ENCODE measurements at places on chromosomes 1 and 21. TPM values are rescaled to one million over a fixed set of nuclear protein-coding genes. Genes with fewer than 3 reads are reported as not detected.

GRCh38 chr1:14923727-14924452 lies 229.7 kb upstream of the TMEM51 start:
- peak; percentile 85 for DNase-seq

DNA sequence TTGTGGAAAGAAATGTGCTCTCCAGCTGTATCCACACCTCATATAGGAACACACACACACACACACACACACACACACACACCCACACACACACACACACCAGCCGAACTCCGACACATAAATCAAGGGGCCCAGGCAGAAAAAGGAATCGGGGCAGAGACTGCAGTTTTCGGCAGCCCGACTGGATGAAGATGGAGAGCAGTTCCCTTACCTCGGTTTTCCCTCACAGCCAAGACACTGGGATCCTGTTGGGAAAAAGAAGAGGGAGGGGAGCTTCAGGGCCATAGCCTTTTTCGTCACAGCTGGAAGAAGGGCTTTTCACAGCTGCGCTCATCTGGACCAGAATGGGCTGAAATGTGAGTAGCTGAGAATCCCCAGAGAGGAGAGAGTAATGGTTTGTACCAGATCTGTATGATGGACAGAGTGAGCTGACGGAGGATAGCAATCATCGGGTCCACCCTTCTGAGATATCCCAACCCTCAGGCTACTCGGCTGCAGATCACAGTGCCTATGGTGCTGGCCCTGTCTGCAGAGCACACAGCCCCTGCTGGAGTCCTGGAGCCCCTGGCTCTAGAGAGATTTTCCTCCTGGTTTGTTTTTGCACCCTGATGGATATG lies 37.7 kb downstream of the PIK3C2B start:
- peak; percentile 81 for DNase-seq

FAM72D gene
- total RNA-seq, result 0.52 TPM

GRCh38 chr1:54007613-54008012 lies 10.4 kb downstream of the LDLRAD1 start:
- no peak for DNase-seq

GCSAML gene
- total RNA-seq, result 1.4 TPM

- DNase-seq, result no peak
Measured at GRCh38 chr1:93415296-93415695, 32.6 kb upstream of the FNBP1L start.

DNA sequence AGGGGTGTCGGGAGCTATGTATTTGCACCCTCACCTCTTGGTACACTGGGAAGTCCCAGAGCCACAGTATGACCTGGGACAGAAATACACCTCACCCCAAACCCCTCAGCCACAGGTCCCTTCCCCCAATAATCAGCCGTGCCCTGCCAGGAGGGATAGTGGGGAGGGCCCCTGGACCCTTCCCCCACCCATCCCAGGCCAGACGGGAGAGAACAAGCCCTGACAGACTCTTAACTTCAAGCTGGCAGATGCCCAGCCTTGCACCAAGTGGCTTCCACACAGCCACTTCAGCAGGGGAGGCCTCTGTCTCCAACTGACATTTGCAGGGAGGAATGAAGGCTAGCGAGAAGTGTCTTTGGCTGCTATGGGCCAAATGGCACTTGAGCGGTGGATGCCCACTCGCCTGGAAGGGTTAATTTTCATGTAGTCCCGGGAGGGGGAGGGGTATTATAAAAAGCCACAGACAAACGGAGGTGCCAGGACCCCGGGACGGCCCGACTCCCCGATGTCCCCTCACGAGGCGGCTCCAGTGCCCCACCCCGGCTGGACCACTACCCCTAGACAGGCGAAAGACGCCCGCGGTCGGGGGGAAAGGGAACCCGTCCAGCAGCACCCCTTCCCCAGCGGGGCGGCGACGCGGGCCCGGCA lies 495 bp downstream of the SYNC start:
- peak; percentile 58 for DNase-seq

DNA sequence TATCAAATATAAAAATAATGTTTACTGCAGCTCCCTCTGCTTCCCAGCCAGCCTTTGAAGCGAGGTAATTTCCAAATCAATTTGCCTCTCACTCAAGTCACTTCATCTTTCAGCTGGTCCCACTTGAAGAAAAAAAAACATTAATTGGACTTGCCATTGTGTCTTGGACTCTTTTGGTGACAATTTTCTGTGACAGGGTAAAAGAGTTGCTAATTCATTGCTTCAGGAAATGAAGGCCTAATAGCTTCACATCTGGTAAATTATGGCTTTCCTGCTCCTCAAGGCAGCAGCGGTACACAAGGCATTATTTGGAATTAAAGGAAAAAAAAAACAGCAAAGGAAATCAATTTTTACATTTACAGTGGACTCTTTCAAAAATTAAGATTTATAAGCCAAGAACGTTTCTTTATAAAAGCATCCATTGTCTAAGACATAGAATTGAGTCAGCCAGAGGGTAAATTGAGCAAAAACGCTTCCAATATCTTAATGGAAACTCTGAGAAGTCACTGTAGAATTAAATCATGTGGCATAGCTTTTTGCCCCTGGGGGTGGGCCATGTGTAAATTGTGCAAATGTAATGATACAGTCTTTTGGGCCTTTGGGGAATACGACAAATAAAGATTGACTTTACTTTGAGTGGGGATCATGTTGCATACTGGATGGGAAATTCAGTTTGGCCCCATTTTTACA lies 102.5 kb downstream of the LYPLAL1 start:
- DNase-seq, result no peak

- no peak for DNase-seq
Measured at GRCh38 chr1:85225624-85226380, 25.0 kb upstream of the SYDE2 start.

DNA sequence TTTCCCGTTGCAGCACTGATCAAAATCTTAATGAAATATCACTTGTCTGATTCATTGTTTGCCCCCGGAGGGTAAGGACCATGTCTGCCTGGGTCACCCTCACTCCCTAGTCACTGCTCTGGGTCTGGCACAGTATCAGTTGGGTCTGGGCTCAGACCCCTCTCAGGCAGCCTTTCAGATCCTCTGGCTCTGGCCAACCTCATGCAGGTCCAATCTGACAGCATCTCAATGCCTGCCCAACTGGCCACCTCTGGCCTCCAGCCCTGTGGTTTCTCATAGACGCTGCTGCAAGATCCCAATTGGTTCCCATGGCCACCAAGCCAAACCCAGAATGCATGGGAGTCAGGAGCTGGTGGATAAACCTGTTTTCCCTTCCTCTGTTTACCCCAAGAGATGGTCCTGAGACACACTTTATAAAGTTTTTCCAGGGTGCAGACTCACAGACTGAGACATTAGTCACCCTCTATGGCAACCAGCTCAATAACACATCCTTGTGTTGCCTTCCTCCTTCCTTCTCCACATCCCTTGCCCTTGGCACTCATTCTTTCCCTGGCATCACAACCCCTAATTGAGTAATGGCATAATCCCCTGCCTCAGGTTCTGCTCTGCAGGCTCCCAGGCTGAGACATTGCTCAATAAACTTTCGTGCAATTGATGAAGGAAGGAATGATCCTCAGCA lies 199.2 kb downstream of the GRIK3 start:
- no peak for DNase-seq

DNA sequence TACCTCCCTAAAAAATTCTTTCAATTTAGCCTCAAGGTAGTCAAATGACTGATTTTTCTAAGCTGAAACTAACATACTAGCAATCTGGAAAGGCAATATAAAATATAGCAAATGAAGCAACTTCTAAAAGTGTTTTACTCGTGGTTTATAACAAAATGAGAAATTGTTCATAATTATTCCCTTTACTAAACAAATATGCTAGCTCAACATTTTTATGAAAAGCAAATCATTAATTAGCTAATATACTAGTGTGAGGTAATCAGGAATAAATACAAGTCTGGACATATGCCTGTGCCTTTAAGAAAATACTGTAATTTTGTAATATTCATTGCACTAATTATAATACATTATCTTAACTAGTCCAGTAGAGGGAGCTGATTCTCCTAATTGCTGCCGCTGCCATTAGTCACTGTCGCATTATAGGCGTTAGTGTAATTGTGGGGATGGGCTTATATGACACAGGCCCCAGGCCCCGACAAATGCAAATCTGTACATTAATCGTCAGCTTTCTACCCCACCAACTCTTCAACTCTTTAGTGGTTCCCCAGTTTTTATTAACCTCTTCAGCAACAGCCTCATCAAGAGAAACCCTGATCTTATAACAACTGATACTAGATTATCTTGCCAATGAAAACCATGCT lies 160.9 kb downstream of the GABPA start:
- peak; percentile 73 for DNase-seq

ZNF695 gene
- 1.4 TPM for total RNA-seq

DNA sequence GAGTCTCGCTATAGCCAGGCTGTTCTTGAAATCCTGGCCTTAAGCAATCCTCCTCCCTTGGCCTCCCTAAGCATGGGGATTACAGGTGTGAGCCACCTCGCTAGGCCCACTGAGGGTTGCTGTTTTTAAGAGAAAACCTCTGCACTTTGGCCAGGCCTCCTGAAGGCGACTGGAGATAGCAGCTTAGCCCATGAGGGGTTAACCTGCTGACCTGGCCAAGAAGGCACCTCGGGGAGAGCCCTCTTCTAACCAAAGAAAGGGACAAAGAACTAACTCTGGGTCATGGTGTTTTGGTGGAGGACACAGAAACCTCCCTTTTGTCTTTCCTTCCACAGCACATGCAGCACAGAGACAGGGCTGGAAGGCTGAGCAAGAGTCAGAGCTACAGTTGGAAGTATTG lies 17.7 kb upstream of the KNCN start:
- DNase-seq, result no peak

GRCh38 chr1:160837558-160838205 lies 25.0 kb downstream of the CD244 start:
- no peak for DNase-seq

AZIN2 gene
- total RNA-seq, result 12.8 TPM

KRTAP19-3 gene
- total RNA-seq, result not detected

FCER1A gene
- total RNA-seq, result not detected

S100A7A gene
- total RNA-seq, result not detected

- no peak for DNase-seq
Measured at GRCh38 chr1:89911191-89911991, 83.5 kb upstream of the ZNF326 start.

GRCh38 chr1:235834620-235835019 lies 32.1 kb downstream of the LYST start:
- DNase-seq, result no peak

SLC39A1 gene
- total RNA-seq, result 73.4 TPM

GRCh38 chr1:244794071-244794470 lies 41.4 kb upstream of the COX20 start:
- DNase-seq, result no peak

DNA sequence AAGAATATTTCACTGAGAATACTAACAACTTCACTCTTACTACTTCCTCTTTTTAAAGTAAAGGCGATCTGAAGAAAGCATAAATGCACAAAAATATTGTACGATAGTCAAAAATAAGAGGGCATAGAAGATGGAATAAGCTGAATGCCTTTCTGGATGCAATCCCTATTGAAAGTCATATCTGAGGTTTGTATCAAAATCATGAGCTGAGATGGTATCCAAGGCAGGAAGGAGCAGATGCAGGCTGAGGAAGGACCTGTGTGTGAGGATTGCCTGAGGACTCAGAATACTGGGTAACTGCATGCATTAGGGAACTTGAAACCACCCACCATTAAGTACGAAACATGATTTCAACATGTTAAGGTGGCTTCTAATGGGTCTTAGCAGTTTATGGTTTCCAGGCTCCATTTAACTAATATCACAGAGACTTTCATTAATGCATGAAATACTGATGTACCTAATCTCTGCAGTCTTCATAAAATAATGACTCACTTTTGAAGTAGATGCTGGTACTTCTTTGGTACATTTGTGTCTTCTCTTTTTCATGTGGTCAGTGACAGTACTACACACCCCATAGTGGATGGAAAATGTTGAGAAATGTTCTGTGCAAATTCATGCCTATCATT lies 29.6 kb upstream of the RGS1 start:
- DNase-seq, result no peak

DNA sequence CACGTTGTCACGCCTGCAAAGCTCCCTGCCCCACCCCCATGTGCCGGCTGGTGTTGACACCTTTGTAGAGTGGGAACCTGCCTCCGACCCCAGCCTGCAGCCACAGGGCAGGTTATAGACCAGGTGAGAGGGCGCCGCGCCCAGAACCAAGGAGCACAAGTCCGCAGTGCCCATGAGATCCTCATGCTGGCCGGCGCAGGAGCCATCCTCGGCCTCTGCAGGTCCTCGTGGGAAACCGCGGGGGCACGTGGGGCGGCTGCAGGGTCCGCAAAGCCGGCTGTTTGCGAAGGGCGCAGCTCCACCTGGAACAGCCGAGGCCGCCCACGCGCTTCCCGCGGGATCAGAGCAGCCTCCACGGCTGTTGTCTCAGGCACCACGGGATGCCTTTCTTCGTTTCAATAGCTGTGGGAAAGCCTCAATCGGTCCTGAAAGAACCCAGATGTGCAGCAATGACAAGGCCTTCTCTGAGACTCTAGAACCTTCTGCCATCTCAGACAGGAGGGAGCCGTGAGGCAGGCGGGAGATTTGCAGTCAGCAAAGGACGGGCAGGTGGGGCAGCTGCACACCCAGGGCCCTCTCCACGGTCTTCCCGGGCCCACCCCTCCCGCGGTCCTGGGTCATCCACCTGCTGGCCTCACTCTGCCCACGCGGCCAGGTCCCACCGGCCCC lies 29.9 kb downstream of the POFUT2 start:
- DNase-seq, result no peak

GRCh38 chr1:213291526-213291925 lies 240.5 kb downstream of the RPS6KC1 start:
- DNase-seq, result no peak

CACNA1S gene
- not detected for total RNA-seq

PLEKHA6 gene
- 10.5 TPM for total RNA-seq

DNA sequence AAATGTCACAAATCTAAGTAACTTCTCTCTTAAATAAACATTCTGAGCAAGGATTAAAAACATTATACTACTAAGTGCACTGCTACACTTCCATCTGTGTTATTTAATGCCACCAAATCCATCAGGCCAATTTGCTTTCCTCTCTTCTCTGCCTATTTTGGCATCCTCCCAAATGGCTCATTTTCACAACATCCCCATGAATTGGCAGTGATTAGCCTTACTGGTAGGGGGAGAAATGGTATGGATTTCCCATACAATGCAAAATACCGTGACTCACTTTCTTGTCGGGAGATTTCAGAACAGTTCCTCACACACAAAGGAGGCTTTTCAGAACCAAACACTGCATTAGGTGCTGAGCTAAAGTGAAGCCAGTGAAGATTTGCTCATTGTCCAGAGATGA lies 195.7 kb downstream of the MIS18A start:
- DNase-seq, result peak; percentile 90

IFNAR2 gene
- total RNA-seq, result 38.4 TPM

KRTAP6-2 gene
- total RNA-seq, result not detected

DNA sequence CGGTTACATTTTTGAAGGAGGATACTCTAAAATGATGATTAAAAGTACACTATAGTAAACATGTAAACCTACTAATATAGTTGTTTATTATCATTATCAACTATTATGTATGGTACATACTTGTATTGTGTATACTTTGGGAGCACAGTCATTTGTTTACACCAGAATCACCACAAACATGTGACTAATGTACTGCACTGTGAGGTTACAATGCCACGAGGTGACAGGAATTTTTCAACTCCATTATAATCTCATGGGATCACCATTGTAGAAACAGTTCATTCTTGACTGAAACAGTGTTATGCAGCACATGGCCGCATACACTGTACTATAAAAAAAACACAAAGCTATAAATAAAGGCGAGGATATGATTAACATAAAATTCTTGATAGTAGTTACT lies 44.3 kb downstream of the GPATCH2 start:
- no peak for DNase-seq

GRCh38 chr1:180392427-180393145 lies 109.8 kb downstream of the ACBD6 start:
- DNase-seq, result no peak
